Nucleus accumbens (tissue), 56 donors: ENCODE measurements at places on chromosomes 13 and 19.

DNA sequence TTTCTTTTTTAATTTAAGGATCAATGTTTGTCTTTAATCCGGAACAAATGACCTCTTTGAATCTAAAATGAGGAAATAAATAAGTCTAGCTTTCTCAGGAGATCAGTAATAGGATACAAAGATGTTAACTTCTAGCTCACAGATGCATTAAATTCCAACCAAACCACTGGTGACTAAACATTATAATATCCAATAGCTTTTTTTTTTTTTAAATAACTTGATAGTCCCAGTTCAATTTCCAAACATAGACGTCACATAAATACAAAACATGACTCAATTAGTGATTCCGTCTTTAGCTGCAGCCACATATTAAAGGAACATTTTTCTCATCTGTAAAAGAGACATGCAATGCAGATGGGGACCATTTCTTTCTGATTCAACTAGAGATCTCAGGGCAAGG, 390.5 kb upstream of the PCDH9 start:
- DNase-seq = no peak

- no peak for DNase-seq
These were observed 24.9 kb downstream of the RCBTB1 start for GRCh38 chr13:49560270-49561061.

DNA sequence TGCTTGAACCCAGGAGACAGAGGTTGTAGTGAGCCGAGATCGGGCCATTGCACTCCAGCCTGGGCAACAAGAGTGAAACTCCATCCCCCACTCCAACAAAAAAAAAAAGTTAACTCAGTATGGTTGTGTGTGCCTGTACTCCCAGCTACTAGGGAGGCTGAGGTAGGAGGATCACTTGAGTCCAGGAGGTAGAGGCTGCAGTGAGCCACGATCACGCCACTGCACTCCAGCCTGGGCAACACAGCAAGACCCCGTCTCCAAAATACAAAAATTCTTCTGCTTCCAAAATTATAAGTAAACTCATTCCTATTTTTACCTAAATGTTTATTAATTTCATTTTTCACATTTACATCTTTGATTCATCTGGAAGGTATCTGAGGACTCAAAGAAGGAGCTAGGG, 14.4 kb downstream of the PNMA8A start:
- no peak for DNase-seq

DNA sequence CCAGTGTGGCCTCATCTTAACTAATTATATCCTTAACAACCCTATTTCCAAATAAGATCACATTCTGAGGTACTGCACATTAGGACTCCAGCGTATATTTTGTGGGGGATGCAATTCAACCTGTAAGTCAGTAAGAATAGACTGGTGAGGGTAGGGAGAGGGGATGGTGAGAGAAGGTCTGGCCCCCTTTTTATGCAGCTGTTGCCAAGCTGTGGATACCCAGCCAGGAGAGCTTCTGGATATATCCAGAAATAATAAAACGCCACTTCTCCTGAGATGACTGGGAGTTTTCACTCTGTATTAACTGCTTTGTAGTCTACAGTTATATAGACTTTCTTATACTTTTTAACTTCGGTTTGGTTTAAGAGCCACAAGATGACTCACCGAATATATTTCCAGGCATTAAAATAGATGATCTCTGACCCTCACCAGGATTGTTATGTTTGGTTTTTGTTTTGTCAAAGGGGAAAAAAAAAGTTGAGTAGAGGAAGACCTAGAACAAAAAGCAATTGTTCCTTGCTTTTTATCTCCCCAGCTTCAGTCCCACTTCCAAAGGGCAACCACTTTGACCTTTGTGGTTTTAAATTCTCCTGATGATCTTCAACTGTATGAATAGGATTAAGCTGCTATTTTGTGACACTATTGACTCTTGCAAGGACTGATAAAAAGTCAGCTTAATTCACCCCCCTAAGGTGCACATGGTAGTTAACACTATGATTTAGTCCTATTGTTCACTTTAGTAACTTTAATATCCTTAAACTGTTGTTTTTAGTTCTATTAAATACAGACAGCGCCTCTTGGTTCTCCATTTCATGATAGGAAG, 3.1 kb upstream of the NEK3 start:
- DNase-seq = no peak
